ENCODE measurements at places on chromosomes 4 and X.

GRCh38 chr4:174402470-174403176, 118.9 kb downstream of the CEP44 start:
- no peak for DNase-seq

- DNase-seq, result peak; percentile 62
Observed at GRCh38 chr4:1201851-1202525, 29.6 kb upstream of the SPON2 start.

DNA sequence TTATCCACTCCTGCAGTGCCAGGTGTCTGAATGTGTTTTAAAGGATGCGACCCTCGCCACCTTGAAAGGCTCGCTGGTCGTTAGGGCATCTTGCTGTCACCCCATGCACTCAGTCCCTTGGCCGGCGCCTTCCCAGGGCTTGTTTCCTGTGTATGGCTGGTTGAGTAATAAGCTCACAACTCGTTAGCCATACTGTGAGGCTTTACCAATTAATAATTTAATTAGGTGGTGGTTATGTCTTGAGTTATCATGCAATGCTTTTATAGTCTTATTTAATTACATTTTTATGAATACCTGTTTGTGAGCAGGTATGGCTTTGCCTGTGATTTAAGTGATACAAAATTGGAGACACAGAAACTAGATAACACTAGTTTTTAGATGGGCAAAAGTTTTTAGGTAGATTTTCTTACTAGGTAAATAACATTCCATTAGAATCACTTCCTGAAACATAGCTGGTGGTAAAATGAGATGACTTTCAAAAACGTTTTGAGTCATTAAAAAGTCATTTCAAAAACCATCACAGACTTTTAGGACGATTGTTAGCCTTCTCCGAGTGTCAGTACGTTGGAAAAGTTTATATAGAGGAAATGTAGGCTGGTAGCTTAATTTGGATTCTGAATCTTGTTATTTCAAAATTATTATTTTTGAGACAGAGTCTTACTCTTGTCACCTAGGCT, 18.2 kb downstream of the PTTG2 start:
- DNase-seq, result no peak

DNA sequence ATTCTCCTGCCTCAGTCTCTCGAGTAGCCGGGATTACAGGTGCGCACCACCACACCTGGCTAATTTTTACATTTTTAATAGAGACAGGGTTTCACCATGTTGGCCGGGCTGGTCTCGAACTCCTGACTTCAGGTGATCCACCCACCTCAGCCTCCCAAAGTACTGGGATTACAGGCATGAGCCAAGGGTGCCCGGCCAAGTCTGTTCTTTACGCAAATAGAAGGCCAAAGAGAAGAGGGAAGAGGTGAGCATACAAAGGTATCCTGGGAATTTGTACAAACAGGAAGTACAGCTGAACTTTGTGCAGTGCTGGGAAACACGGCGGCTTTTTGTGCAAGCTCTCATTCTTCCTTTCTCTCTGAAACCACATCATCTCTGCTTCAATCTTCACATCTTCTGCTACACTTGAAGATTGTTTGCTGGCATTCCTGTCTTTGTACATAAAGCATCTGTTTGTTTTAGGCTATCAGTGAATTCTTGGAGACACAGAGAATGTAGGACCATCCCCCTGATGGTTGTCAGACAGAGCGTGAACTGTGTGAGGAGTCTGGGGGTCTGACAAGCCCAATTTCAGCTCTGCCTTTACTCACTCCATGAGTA, 71.9 kb upstream of the PRSS48 start:
- DNase-seq, result no peak

GRCh38 chrX:4909348-4909747, 1195.9 kb upstream of the PRKX start:
- no peak for DNase-seq

DNA sequence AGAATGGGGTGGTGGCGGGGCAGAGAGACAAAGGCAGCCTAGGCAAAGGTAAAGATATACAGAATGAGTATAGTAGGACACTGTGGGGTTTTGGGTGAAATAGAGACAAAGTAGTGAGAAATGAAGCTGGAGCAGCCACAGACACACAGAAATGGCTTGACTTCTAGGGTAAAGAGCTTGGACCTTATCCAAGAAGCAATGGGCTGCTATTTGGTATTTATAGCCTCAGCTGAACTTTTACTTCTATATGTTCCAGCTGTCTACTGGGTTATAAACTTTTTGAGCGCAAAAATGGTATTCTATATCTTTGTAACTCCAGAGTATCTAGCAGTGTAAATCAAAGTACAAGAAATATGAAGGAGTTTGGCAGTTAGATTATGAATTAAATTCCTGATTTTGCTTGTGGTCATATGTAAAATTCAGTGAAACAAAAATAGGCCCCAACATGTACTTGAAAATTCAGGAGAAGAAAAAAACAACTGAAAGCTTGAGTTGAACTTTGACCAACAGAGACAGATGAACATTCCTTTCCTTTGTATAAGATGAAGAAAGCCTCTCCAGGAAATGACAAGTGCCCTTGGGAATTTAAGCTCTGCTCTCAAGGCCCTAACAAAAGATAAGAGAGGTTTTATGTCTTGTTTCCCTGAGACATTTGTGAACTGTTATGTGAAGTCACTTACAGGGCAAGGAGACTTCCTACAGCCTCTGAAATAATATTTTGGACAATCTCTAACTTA, 354.1 kb downstream of the CHIC1 start:
- no peak for DNase-seq

GRCh38 chr4:10056334-10057022, 35.2 kb upstream of the SLC2A9 start:
- DNase-seq, result no peak

GRCh38 chrX:143934542-143934941, 50.7 kb downstream of the UBE2NL start:
- DNase-seq, result no peak
